Psoas muscle (tissue), 8 donors: ENCODE measurements at places on chromosomes 7 and 10. TPM values are rescaled to one million over a fixed set of nuclear protein-coding genes. Genes with fewer than 3 reads are reported as not detected.

Gene SORCS3
- total RNA-seq, result not detected

DNA sequence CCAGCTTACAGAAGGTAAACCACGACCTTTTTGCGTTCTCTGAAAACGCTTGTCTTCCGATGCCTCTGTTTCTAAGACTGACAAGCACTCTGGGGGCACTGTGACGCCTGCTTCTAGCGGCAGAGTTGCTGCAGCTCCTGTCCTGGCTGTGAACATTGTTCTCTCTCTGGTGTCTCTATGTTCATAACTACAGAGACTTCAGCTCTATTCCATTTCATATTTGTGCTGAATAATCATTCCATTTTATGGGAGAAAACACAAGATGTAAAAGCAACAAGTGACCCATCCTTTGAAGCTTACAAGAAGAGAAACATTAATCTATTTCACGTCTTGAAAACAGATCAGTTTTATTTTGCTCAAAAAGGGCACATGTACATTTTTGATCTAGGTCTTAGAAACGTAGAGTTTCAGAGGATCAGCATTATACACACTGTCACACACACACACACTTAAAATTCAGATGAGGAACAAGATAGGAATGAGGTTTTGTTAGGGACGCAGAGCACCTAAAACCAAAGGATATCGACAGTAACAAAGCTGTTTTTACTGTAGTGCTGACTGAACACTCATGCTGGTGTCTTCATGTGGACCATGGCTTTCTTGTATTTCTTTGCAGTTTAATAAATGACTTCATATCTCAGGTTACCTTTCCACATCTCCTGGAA is 3.0 kb downstream of the IKZF1 start:
- DNase-seq, result no peak

DNA sequence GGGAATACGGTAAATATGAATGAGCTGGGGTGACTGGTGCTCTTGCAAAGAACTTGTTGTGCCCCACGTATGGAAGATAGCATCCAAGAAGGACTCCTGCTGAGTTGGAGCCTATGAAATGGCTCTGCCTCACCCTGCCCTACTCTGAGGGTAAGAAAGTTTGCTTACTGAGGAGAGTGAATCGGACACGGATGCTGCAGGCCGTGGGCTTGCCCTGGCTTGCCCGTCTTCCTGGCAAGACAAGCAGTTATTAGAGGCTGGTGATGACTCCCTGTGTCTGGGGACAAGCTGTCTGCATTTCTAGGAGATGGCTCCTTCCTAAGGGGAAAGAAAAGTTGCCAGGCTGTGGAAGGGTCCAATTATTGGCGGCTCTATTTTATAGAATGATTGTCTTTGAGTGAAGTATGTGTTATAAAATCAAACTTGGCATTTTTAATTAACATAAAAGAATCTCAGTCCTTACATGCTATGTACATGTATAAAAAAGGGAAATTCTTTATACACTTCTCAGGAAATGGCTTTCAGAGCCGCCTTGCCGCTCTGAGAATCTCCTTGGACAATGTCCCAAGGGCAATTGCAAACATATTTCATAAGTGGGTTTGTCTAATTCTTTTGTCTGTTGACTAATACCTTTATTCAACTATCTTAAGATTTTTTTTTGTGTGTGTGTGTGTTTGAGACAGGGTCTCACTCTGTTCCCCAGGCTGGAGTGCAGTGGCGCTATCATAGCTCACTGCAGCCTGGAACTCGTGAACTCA is 64.6 kb downstream of the CYP26A1 start:
- no peak for DNase-seq

DNA sequence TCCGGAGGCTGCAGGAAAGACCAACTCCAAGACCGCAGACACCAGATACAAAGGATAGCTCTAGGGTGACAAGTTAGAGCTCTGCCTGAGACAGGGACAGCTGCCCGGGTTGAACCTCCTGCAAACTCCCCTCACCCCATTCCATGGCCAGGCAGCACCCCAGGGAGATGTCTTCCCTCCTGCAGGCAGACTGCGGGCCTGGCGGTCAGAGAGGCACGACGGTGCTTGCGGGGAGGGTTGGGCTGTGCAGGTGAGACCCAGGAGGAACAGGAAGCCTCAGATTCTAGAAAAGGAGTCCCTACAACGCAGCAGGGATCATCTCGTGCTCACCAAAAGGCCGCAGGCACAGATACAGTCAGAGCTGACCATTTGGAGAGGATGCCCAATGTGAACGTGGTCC is 34.6 kb downstream of the CARD11 start:
- DNase-seq, result no peak

- DNase-seq, result no peak
These were observed 46.7 kb upstream of the FOXI2 start for GRCh38 chr10:127690176-127690835.

- DNase-seq, result no peak
These were observed 110.2 kb downstream of the MTPAP start for GRCh38 chr10:30238836-30239235.

Gene SMNDC1
- total RNA-seq, result 38.0 TPM

- DNase-seq, result no peak
These were observed 39.1 kb upstream of the OPALIN start for GRCh38 chr10:96397902-96398301.

- no peak for DNase-seq
These were observed 818.3 kb downstream of the MAGI2 start for GRCh38 chr7:78635026-78635793.

Gene STRIP2
- total RNA-seq, result 94.4 TPM

Gene PCGF6
- 8.5 TPM for total RNA-seq

Gene MLXIPL
- 22.9 TPM for total RNA-seq

Gene GRID2IP
- not detected for total RNA-seq

DNA sequence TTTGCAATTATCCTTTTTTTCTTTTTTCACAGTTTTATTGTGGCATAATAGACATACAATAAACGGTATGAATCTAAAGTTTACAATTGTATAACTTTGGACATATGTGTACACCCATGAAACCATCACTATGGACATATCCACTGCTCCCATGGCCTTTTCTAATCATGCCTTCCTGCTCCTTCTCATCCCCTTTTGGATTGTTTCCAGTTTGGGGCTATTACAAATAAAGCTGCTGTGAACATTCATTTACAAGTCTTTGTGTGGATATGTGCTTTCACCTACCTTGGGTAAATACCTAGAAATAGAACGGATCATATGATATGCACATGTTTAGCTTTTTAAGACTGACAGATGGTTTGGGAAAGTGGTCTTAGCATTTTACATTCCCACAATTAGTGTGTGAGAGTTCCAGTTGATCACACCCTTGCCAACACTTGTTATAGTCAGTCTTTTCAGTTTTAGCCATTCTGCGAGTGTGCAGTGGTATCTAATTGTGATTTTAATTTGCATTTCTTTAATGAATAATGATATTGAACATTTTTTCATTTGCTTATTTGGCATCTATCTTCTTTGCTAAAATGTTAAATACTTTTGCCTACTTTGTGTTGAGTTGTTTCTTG is 120.9 kb upstream of the KAT6B start:
- DNase-seq, result no peak

- DNase-seq, result no peak
These were observed 335.2 kb upstream of the ZNF32 start for GRCh38 chr10:43983856-43984271.

DNA sequence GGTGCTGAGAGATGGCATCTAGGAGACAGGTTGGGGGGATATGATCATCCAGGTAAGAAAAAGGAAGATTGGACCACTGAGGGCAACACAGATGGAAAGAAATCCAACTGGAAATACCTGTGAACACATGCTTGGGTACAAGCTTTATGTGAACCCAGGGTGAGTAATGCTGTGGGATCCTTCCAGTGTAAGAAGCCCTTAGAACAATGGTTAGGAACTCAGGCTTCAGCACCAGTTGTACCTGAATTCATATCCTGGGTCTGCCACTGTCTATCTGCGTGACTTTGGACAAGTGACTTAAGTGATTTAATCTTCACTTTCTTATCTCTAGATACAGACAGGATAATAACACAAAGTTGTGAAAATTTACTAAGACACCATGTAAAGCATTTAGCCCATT is 131.0 kb downstream of the ST7 start:
- DNase-seq, result no peak

GRCh38 chr7:46589286-46589685 is 668.2 kb upstream of the IGFBP3 start:
- DNase-seq, result no peak

- DNase-seq, result no peak
These were observed 244.4 kb downstream of the TNS3 start for GRCh38 chr7:47337531-47337930.

DNA sequence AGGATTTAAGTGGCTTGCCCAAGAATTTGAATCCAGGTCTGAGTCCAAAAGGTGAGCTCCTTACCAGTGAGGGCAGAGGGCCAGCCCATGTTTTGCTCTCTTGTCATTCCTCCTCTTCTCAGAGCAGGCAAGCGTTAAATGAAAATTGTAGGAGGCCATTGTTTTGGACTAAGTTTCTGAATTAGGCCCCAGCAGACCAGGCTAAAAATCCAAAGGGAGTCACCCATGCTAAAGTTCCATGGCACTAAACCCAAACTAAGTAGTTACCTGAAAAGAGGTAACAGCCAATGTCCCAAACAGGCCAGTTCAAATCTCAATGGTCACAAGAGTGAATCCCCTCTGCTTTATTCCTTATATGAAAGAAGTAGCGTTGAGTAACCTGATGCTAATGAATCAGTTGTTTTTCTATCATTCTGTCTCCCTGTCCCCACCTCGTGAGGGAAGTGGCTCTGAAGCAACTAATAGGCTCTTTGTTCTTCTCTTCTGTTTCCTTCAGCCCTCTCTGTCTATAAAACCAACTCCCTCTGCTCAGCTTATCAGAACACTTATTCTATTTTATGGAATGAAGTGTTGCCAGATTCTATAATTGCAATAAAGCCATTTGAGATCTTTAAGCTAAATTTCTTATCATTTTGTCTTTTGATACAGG is 17.5 kb upstream of the CDH23 start:
- no peak for DNase-seq

DNA sequence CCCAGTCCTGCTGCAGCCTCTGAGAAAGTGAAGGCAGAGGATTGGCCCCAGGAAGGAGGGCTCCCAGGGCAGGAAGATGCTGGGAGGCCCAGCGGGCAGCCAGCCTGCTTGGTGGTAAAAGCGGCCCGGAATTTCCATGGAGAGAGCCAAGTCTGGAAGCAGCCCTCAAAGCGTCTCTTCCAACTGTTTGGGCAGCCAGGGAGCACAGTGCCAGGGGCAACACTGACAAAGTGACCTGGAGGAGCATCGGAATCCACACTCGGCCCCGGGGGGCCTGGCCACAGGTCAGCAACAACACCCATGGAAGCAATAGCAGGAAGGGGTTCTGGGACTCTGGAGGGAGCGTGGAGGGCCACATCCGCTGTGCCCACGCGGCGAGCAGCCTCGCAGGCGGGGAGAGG is 63.2 kb upstream of the FGFR2 start:
- no peak for DNase-seq

DNA sequence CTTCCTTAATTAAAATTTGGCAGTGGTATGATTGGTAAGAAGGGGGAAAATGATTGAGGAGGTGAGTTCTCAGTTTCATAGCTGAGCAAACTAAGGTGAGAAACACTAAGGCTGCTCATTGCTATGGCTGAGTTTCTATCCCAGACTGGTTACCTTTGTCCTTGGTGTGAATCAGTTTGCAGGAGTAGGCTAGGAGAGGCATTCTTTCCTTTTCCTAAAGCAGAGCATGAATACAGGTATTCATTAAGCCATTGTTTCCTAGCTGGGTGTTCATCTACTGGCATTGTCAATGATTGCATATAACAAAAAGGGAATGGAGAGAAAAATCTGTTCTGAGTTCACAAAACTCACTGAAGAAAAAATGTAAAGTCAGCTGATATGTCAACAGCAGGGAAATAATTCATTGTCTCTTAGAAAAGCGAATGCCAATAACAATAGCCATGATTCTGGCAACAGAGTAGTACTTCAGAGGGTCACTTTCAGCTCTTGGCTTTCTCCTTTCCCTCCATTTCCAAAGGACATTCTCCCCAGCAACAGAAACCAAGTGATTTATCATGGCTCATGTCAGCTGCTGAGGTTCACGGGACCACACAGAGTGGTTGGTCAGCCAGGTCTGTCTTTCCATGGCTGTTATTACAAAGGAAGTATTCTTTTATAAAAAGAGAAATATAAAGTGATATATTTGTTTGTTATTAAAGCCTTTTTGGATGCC is 234.0 kb downstream of the BICC1 start:
- no peak for DNase-seq

GRCh38 chr10:97407211-97407951 is 6.2 kb upstream of the RRP12 start:
- no peak for DNase-seq

Gene UROS
- total RNA-seq, result 47.5 TPM

- no peak for DNase-seq
These were observed 38.9 kb downstream of the JAKMIP3 start for GRCh38 chr10:132104471-132105301.

DNA sequence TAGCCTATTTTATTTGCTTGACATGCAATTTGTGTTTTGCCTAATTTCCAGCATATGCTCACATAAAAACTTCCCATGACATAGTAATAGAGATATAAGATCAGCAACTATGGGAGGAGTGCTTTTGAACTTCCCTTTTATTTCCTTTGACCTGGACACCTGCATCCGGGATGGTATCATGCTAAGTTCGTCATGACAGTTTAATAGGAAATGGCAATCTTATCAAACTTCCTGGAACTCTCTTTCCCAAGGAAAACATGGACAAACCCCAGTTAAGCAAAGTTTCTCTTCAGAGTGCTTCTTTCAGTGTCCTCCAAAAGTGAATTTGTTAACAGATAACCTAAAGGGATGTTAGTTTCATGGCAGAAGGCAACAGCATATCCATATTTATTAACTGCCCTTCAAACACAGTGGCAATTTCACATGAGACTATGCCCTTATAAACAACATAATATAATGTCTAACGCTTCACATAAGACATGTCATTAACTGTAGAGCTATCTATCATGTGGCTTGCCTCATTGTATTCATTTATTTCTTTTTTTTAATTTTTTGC is 474.7 kb upstream of the SEMA3A start:
- DNase-seq, result no peak

GRCh38 chr7:64174941-64175340 is 32.1 kb upstream of the ZNF735 start:
- no peak for DNase-seq

GRCh38 chr10:101060036-101060950 is 1.5 kb upstream of the KAZALD1 start:
- DNase-seq, result peak; percentile 93

DNA sequence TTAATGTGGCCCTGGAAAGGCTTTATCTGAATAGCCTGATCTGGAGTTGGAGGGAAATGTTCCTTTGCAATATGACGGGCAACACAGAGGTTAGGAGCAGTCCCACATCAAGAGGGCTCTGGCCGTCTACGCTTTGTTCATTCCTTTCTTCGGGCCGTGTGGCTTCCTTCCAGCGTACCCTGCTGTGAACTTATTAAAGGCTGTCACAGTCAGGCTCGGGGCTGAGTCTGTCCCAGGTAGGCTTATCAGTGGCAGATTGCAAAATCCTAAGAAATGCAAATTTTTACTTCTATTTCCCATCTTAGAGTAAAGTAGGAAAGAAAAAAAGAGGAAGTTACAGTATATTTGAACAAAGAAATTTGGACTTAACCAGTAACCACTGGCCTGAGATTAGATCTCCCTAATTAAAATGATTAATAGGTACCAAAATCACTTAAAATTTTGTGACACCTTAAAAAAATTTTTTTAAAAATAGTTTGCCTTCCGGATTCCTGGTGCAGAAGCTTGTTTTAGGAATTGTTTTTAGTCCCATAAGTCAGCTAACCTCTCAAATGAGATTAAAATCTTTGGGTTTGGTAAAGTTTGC is 453.1 kb upstream of the MKI67 start:
- no peak for DNase-seq

Gene C7orf57
- total RNA-seq, result not detected
